Cortex of kidney (tissue), 1 donor: ENCODE measurements at places on chromosomes 12 and 14.

DNA sequence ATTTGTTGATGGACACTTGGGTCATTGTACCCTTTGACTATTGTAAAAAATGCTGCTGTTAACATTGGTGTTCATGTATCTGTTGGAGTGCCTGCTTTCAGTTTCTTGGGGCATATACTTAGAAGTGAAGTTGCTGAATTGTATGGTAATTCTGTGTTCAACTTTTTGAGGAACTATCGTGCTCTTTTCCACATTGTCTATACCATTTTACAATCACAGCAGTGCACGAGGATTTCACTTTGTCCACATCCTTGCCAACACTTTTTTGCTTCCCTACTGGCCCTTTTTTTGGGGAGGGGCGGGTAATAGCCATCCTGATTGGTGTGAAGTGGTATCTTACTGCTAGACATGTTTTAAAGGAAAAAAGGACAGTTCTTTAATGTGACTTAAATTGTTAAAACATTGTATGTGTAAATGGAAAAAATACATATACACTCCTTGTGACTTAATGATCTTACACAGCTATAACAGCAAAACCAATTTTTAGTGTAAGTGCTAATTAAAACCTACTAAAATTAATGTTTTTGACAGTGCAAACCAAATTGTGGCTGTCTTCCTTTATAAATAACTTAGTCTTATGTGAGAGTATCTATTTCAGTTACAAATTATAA lies 52.7 kb downstream of the WNK1 start:
- DNase-seq = no peak

DNA sequence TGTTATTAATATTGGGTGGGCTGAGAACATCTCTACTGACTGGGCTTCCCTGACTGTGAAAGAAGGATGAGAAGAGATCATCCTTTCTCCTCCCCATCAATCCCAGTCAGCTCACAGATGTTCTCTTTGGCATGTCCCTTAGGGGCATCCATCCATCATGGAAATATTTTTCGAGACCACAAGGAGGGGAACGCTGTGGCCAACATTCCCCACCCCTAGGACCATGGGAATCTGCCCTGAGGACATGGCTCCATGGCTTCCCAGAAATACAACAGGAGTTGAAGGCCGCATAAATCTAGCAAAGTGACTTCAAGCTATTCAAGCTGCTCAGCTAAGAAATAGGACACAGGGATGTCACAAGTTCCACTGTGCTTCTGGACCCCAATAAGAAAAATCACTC lies 456.8 kb downstream of the MED13L start:
- DNase-seq = no peak

DNA sequence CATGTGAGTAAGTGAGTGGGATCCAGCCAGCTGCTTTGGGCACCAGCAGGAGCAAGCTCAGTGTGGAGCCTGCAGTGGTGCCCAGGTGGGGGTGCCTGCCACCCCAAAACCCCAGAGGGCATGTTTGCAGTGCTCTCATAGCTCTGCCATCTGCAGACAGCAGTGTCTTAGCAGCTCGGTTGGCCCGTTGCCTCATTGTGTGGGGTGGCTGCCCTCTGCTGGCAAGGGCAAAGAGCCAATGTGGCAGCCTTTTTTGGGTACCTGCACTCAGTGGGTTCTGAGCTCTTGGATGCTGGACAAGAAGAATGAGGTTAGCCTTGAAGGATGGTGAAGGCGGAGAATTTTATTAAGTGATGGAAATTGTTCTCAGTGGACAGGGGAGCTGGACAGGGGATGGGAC lies 52.3 kb downstream of the NEUROD4 start:
- no peak for DNase-seq

DNA sequence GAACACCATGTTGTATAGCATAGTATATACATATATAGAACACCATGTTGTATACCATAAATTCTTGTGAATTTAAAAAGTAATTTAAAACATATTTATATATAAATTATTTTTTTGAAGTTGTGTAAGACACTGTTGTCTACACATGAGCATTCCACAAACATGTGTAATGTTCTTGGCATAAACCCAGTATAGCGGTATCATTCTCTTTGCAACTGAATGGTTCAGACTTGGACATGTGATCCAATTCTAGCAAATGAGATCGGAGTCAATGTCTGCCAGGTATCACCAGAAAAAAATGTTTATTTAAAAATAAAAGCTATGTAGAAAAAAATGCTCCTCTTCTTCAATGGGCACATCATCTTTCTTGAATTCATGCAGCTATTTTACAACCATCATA lies 33.9 kb downstream of the CEP290 start:
- no peak for DNase-seq

DNA sequence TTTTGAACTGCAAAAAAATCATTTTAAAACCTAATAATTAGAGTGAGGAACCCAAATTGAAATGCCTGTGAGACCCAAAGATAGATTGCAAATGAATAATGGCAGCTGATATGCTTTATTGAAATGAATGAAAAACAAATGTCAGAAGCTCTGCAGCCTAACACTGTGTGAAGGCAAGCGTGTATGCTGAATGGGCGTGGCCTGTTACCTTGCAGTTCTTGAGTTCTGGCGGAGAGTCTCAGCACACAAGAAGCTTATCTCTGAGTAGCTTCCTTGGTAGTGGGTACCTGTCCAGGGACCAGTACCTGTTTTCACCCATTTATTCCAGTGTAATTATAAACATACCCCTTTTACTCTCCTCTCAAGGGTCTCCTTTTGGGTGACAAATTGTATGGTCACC lies 341.2 kb downstream of the NPAS3 start:
- DNase-seq = no peak

- no peak for DNase-seq
Measured at GRCh38 chr12:77932216-77932615, 101.5 kb downstream of the NAV3 start.

DNA sequence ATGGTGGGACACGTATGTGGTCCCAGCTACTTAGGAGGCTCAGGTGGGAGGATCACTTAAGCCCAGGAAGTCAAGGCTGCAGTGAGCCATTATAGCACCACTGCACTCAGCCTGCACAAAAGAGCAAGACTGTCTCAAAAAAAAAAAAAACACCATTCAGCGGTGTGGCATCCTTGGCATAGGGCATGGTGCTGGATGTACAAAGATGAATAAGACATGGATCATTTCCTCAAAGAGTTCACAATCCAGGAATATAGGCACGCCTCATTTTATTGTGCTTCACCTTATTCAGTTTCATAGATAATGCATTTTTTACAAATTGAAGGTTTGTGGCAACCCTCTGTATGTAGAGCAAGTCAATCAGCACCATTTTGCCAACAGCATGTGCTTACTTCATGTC lies 6.4 kb downstream of the CINP start:
- DNase-seq = no peak

GRCh38 chr14:61749264-61749663 lies 13.0 kb upstream of the SNAPC1 start:
- no peak for DNase-seq

DNA sequence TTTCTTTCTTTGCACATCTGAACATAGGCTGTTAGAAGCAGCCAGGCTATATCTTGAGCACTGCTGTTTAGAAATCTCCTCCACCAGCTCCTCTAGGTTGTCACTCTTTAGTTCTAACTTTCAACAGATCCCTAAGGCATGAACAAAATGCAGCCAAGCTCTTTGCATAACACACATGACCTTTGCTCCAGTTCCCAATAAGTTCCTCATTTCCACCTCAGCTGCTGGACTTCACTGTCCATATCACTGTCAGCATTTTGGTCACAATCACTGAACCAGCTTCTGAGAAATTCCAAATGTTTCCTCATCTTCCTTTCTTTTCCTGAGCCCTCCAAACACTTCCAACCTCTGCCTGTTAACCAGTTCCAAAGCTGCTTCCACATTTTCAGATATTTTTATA lies 27.6 kb upstream of the C14orf132 start:
- no peak for DNase-seq

GRCh38 chr12:60930151-60930550 lies 1330.1 kb upstream of the USP15 start:
- no peak for DNase-seq

- DNase-seq = no peak
Measured at GRCh38 chr12:11623382-11623781, 26.1 kb upstream of the ETV6 start.

GRCh38 chr12:115923851-115924250 lies 353.6 kb downstream of the MED13L start:
- DNase-seq = no peak

- DNase-seq = no peak
Measured at GRCh38 chr12:98275131-98275475, 240.3 kb upstream of the TMPO start.

DNA sequence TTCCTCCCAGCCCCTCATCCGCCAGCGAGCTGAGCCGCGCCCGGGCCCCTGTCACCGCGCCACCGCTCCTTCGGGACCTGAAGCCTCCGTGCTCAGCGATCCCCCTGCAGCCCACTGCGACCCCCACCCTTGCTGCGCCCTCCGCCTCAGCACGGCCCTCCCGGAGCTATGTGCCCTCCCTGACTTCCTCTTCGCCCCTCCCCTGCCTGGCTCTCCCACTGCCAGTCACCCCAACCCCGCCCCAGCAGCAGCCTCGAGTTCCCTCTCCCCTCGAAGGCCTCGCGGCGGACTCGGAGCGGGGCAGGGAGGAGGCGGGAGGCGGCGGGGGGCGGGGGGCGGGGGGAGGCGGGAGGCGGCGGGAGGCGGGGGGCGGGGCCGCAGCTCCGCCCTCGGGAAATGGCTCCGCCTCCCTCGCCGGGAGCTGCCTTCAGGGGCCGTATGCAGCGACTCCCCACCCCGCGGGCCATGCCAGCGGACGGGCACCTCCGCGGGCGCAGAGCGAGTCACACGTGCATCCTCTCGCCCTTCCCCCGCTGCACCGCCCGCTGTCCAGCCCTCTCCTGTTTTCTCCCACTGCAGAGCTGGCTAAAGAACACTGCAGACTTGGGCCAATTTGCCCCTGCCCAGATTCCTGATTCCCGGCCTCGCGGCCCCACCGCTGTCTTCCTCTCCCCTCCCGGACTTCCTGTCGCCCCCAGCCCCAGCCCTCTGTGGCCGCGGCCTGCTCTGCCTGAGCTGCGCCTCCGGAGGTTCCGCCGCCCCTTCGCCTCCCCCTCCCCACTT lies 29.1 kb upstream of the ADIPOR2 start:
- DNase-seq = no peak

DNA sequence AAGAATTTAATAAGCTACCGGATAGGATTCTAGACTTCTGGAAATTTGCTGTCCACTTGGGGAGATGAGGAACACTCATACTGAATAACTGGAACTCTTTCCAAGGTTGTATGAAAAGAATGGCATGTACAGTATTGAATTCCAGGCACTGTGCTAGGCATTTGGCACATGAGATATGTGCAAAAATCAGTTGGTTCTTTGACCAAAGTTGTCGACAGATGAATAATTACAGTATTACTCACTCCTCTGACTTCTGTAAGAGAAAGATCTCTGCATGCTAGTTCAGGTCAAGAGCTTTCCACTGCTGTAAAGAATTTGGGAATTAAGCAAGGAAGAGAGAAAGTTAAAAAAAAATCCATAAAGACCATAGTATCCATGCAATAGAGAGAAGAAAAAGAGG lies 764.7 kb downstream of the BCL11B start:
- DNase-seq = no peak

DNA sequence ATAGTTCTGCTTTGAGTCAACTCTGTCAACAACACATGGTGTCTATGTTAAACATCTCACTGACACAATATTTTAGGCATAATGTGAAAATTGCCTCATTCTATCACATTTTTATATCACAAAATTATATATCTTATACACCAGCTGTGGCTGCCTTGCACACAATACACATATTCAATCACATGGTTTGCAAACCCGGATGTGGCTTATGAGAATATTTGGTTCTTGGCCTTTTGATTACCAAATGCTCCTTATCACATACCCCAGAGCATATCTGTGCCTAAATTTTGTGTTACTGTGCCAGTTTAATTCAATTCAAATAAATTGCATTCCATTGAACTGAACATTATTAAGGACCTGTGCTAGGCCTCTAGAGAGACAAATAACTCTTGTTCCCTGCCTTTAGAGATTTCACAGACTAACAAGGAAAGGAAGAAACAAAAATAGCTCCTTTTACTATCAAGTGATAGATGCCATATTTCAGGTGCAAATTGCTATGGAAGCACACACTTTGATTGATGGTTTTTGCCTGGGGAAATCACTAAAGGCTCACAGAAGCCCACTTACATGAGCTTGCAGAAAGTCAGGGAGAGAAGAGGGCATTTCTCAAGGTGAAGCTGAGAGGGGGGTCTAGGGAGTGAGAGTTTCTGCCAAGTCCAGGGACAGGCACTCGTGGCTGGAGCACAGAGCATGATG lies 63.4 kb downstream of the PPP1R36 start:
- no peak for DNase-seq

DNA sequence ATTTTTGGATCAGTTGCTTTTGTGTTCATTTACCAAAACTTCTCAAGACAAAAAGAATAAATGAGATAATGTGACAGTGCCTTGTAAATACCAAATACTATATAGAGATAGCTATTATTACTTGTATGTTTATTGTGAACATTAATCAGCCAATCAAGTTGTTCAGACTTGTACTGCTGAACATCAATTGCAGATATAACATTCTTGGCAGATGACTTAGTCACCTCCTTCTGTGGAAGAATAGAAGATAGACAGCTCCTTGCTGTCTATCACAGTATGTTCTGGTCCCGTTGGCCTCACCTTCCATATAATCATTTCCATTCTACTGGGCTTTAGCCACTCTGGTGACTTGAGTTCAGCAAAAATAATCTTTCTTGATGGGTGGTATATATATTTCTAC lies 30.1 kb downstream of the PSEN1 start:
- DNase-seq = no peak

- DNase-seq = no peak
Measured at GRCh38 chr12:49622501-49623141, 740 bp upstream of the PRPF40B start.

DNA sequence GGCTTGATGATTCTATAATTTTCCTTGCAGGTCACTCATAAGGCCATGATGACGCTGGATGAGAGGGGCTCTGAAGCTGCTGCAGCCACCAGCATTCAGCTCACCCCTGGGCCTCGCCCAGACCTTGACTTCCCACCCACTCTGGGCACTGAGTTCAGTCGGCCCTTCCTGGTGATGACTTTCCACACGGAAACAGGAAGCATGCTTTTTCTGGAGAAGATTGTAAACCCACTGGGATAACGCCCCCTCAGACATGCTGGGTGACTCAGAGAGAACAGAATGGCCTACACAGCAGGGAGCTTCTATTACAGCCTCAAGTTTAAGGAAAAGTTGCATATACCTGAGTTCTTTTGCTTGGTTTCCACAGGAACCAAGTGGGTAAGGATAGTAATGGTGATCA lies 34.3 kb downstream of the SERPINA3 start:
- DNase-seq = no peak

GRCh38 chr12:122724641-122725243 lies 5.9 kb downstream of the HCAR1 start:
- no peak for DNase-seq

GRCh38 chr14:71621980-71622605 lies 310.1 kb upstream of the RGS6 start:
- DNase-seq = no peak

- DNase-seq = no peak
Measured at GRCh38 chr12:52608161-52608560, 6.9 kb upstream of the KRT72 start.

- no peak for DNase-seq
Measured at GRCh38 chr14:55762595-55763232, 182.7 kb downstream of the KTN1 start.
